DMS 273 treated with DMSO at 0.1 percent for 48 hours (cell line): ENCODE measurements at places on chromosomes 1 and 21.
A peak's percentile ranks its signal among the peaks of the same experiment; 100 is the strongest.

- no peak for DNase-seq
These were observed 11.8 kb downstream of the SIM2 start for GRCh38 chr21:36710729-36711048.

DNA sequence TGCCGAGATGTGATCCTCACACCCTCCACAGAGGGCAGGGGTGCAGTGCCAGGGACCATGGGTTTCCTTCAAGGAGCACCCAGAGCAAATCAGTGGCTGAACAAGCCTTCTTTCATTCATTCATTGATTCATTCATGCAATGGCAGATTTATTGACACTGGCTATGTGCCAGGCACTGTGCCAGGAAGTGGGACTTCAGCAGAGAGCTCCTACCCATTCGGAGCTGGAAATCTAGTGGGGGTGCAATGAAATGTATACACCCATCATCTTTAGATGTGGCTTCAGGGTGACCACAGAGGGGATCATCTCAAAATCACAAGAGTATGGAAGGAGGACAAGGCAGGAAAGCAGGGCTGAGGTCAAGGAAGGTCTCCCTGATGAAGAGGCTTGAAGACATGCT lies 18.9 kb downstream of the SLC6A9 start:
- no peak for DNase-seq

- DNase-seq: no peak
These were observed 453 bp downstream of the PABPC4 start for GRCh38 chr1:39576016-39576657.

GRCh38 chr1:14794136-14794768 lies 195.8 kb downstream of the KAZN start:
- DNase-seq: no peak

- DNase-seq: no peak
These were observed 68.6 kb upstream of the HSPA13 start for GRCh38 chr21:14451546-14451945.

DNA sequence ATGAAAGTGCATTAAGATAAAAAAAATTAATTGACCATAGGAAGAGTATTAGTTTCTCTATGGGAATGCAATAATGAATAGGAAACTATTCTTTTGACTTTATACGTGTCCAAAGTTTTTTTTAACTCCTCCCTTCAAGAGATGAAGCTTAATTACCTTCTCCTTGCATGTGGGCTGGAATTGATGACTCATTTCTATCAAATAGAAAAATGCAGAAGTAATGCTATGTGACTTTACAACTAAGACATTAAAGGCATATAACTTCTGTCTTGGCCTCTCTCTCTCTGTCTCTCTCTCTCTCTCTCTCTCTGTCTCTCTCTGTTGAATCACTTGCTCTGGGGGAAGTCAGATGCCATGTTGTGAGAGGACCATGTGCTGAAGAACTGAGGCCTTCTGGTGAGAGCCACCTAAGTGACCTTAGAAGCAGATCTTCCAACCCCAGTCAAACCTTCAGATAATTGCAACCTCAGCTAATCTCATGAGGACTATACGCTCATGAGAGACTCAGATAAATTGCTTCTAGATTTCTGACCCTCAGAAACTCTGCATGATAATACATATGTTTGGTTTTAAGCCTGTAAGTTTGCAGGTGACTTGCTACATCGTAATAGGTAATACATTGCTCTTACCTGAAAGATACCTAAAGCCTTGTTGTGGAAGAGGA lies 414.2 kb downstream of the KCNT2 start:
- DNase-seq: no peak

GRCh38 chr1:93608187-93609109 lies 73.2 kb downstream of the BCAR3 start:
- peak; percentile 28 for DNase-seq

DNA sequence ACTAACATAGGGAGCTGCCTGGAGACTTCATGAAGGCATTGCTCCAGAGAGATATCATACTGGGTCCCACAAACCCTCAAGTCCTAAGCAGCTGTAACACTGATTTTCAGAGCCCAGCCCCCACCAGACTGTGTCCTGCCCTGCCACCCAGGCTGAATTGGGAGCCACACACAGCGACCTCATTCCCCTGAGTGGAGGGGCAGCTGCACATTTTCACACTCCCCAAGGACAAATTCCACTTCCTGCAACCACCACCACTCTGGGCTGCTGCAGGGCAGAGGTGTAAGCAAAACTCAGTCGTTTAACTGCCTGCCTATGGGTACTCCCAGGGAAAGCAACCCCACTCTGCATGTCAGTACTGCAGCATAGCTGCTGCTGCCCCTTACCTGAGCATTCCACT lies 19.8 kb downstream of the DTL start:
- DNase-seq: no peak

DNA sequence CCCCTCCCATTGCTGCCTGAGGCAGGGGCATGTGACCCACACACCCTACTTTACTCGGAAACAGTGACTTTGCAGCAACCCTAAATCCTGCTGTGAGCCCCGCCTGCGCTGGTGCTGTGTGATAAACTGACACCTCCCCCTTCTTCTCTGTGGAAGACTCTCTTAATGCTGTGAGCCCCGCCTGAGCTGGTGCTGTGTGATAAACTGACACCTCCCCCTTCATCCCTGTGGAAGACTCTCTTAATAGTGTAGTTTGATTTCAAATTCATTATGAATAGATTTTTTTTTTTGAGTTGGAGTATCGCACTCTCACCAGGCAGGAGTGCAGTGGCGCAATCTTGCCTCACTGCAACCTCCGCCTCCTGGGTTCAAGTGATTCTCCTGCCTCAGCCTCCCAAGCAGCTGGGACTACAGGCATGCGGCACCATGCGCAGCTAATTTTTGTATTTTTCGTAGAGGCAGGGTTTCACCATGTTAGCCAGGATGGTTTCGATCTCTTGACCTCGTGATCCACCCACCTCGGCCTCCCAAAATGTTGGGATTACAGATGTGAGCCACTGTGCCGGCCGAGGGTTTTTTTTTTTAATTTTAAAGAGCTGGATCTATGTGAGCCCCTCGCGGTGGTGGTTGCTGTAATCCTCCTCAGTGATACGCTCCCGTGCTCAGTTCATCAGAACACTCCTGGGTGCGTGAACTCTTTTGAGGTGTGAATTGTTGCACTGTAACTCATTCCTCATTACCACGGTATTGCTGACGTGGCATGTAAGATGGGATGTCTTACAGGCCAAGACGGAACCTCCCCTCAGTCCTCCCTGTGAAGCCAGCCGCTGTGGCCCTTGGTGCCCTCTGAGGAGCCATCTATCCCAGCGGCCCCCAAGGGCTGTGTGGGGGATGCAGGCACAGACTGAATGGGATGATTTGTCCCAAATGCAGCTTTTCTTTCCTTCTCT lies 60.3 kb downstream of the GALNT2 start:
- DNase-seq: no peak

GRCh38 chr1:63894627-63895265 lies 120.9 kb downstream of the ROR1 start:
- no peak for DNase-seq

DNA sequence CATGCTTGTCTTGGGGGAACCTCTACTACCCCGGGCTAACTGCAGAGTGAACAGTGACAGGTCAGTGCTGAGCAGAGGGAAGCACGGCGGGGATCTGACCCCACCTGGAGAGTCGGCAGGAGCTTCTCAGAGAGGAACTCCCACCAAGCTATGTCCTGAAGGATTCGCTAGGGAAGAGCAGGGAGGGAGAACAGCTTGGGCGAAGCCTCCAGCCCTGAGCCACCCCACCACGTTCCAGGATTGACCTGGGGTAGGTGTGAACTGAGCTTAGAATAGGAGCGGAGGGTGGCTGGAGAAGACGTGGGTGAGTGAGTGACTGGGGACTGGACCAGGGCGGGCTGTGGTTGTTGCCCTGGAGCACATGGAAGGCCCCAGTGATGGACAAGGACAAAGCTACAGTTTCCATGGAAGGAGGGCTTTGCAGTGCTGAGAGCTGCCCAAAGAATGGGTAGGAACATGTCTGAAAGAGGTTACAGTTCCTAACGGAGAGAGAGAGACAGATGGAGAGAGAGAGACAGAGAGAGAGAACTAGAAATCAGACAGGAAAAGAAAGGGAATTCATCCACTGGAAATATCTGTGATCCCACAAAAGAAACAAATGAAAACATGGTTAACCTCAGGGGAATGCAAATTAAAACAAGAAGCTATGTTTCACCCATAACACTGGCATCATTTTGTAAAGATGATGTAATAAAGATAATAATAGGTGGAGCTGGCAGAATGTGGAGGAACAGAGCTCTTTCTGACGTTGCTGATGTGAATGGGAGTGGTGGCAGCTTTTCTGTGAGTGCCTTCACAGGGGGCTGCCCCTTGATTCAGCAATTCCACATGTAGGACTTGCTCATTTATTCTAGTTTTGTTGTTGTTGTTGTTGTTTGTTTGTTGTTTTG lies 17.2 kb downstream of the BSND start:
- no peak for DNase-seq

DNA sequence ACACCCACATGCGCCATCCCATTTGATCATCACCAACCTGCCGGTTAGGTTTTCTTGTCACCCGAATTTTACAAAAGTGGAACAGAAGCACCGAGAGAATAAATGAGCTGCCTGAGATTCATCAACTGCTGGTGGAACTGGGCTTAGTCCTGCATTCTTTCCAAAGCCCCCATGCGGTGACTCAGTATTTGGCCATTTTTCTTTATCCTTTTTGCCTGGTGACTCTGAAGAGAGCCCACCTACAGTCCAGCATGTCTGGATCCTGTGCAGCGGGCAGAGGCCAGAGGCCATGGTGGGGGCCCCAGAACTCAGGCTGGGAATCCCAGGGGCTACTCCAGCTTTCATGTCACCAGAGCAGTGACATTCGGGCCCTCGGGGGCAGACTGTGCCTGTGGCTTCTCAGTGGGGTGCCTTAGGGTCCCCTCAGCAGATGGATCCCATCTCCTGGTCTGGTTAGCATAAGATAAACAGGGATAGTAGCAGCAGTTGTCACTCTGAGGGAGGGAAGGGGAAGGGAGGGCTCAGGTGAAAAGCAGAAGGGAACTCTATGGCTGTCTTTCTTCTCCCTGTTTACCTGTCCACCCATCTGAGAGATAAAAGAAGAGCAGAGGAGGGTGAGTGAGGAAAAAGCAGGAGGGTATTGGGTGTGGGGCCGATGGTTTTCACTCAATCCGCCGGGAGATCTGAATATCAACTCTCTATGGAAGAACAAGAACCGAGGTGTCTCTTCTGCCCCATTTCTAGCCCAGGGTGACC lies 63.2 kb downstream of the KIF26B start:
- DNase-seq: no peak

- DNase-seq: no peak
These were observed 107.6 kb downstream of the ETS2 start for GRCh38 chr21:38913120-38913892.

DNA sequence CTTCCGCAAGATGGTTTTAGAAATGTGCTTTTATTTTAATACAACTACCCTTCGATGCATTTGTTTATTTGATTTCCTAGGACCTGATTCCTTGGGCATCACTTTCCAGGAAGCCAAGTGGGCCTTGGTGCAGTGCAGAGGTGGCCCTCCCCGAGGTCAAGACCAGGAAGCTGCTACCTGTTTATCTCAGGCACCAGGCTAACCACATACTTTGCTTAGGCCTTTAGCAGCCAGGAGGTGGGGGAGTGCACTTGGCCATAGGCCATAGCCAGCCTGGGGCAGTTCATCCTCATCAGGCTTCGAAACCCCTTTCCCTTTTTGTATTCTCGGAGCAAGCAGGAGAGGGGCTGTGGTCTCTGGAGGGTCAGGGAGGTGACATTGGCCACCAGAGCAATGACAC lies 45.4 kb downstream of the SMYD2 start:
- no peak for DNase-seq

DNA sequence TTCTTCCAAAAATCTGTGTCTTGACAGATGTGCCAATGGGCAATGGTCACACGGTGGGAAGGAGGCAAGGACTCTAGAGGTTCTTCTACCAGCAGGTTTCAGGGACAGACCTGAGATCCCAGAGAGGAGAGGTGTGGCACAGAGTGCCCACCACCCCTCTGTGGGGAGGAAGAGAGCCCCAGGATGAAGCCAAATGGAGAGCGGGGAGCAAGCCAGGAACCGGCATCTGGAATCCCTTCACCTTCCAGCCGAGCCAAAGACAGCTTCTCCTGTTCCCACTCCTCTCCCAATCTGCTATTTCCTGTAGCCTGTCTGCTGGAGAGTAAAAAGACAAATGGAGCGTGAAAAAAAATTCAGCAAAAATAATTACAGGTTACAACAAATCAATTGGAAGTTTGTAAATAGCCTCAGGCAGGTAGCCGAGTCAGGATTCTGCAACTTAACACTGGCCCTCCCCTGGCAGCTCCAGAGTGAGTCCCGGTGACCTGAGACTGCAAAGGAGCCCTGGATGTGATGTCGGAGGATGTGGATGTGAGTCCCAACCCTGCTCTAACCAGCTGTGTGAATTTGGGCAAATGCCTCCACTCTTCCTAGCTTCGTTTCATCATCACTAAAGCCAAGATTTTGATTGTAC lies 45.4 kb upstream of the LRRN2 start:
- DNase-seq: no peak

GRCh38 chr1:196877964-196878363 lies 9.9 kb upstream of the CFHR4 start:
- no peak for DNase-seq

DNA sequence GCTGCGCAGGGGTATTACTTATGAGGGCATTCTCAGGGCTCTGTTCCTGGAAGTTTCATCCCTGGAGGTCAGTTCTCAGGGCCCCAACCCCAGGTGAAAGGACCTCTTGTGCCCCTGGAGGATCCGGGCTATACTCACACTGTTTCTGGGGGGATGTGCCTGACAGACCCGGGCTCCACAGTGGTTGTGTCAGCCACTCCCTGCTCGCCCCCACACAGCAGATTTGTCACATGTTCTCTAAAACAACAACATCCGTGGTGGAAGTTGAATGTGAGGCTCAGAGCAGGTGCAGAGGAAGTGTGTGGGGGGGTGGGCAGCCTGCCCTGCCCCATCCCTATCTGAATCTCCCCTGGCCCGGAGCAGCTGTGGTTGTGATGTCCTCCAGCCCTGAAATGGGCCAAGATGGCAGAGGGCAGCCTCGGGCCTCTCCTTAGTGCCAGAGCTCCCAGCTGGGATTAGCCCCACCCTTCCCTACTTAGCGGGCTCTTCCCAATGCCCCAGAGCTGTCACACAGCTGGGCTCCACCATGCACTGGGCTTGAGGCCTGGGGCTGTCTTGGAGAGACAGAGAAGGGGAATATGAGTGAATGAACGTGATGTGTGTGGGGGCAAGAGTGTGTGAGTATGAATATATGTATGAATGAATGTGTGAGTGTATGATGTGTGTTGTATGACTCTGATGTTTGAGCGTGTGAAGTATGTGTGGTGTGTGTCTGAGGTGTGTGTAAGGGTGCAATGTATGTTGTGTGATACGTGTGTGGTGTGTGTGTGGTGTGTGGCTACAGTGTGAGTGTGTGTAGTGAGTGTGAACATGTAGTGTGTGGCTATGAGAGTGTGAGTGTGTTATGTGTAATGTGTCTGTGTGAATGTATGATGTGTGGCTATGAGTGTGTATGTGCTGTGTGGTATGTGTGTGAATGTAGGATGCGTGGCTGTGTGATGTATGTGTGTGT lies 1.5 kb upstream of the FCMR start:
- DNase-seq: no peak
